ENCODE measurements at places on chromosomes 1 and 21.

DNA sequence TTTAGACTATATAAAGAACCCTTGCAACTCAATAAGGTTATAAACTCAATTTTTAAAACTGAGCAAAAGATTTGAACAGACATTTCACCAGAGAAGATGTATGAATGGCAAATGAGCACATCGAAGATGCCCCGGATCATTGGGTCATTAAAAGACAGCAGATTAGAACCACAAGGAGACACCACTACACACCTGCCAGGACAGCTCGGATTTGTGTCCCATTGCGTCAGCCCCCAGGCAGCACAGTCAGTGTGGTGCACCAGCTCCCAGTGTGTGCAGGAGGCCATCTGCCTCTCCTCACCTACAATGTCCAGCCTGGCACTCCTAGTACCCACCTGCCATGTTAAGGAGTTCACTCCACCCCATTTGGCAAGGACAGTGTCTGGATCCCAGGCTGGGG, 61.1 kb upstream of the LRP8 start:
- DNase-seq = no peak

GRCh38 chr1:97247196-97247595, 525.6 kb downstream of the PTBP2 start:
- DNase-seq = no peak

DNA sequence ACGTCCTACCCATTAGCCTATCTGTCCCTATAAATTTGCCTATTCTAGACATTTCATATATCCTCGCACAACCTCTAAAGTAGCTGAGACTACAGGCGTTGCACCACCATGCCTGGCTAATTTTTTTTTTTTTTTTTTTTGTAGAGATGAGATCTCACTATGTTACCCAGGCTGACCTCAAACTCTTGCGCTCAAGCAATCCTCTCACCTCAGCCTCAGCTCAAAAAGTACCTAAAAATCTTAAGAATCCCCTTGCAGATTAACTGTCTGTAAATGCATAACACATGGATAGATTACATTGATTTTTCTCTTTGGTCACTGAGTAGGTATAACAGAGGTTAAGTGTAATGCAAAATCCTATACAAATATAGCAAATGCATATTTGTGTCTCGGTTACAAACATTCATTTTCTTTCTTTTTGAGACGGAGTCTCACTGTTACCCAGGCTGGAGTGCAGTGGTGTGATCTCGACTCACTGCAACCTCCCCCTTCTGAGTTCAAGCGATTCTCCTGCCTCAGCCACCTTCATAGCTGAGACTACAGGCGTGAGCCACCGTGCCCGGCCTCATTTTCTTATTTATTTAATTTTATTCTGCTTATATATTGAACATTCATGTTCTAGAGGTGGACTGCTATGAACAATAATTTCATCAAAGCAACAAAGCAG, 2.3 kb downstream of the HORMAD1 start:
- no peak for DNase-seq

- DNase-seq = no peak
Observed at GRCh38 chr1:205495237-205495823, 9.1 kb upstream of the CDK18 start.

DNA sequence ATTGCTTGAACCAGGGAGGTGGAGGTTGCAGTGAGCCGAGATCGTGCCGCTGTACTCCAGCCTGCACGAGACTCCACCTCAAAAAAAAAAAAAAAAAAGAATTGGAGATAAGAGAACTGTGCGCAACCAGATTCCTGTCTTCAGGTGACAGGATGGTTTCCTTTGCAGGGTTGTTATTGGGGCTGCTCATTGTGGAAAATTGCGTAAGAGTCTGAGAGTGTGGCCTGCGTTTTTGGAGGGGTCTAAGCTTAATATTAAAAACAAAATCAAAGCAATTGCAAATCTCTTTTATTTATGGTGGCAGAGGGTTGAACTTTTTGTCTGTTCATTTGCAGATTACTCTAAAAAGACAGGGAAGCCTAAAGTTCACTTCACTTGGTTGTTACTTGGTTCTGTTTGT, 36.0 kb upstream of the BCAR3 start:
- DNase-seq = no peak

DNA sequence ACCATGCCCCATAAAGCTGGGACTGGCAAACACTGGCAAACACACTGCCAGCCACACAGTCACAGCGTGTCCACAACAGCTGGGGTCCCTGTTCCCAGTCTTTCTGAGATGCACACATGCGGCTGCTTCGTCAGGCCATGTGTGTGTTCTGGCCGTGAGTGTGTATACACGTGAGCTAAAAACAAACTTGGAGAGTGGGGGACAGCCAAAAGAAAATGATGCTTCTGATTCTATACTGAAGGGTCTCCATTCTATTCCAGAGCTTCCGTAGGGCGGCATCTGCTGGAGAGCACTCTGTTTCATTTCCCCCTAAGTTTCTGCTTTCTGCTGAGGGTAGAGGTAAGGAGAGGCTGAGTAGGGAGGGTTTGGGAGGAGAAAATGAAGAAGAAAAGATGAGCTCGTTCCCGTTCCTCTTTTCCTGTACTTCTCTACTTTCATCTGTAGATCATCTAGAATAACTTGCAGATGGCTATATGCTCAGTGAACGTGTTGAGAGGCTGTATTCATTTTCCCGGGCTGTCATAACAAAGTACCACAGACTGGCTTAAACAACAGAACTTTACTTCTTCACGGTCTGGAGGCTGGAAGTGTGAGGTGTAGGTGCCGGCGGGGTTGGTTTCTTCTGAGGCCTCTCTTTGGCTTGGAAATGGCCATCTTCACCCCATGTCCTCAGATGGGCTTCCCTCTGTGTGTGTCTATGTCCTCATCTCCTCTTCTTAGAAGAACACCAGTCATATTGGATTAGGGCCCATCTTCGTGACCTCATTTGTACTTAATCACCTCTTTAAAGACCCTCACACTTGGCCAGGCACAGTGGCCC, 151.6 kb downstream of the TOMM20 start:
- no peak for DNase-seq

DNA sequence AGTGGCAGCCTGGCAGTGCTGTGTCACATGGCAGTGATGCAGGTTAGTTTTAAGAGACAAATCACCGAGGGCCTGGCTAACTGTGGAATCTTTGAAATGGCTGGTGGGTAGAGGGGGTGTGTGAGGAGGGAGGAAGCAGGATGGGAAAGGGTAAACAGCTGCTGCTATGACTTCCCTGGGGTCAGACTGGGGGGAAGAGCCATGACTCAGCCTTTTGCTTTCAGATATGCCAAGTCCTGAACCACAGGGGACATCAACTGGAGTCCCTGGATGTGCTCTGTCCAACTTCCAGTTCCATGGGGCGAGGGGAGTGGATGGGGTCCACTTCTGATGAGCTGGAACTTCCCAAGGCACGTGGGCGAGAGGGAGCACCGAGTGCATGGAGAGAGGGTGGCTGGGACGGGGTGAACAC, 121.1 kb upstream of the ADAR start:
- DNase-seq = no peak

DNA sequence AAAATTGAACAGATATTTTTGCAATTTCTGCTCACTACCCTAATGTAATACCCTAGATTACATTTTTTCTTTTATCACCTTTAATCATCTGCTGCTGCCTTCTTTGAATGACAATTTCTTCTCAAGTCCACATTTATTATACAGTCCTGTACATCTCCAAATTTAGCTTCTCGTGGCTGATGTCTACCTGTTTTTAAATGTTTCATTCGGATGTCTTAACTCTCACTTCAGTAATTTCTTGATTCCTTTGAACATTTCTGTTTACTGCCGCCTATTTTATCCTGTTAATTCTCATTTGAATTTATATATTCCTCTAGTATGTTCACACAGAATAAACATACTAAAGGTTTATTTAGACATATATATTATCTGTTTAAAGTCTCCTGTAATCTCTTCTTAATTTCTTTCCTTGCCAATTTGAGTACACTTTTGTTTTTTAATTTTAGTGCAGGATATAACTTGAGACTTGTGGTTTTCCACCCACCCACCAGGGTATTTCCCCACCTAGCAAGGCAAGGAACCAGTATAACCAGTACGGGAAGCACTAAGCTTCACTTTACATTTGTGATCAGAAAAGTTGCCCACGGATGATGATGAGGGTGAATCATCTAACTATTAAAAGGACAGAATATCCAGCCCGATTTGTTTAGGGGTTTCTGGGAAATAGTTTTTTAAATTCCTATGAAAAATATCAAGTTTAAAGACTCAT, 12.7 kb downstream of the INSL5 start:
- DNase-seq = peak; percentile 1

DNA sequence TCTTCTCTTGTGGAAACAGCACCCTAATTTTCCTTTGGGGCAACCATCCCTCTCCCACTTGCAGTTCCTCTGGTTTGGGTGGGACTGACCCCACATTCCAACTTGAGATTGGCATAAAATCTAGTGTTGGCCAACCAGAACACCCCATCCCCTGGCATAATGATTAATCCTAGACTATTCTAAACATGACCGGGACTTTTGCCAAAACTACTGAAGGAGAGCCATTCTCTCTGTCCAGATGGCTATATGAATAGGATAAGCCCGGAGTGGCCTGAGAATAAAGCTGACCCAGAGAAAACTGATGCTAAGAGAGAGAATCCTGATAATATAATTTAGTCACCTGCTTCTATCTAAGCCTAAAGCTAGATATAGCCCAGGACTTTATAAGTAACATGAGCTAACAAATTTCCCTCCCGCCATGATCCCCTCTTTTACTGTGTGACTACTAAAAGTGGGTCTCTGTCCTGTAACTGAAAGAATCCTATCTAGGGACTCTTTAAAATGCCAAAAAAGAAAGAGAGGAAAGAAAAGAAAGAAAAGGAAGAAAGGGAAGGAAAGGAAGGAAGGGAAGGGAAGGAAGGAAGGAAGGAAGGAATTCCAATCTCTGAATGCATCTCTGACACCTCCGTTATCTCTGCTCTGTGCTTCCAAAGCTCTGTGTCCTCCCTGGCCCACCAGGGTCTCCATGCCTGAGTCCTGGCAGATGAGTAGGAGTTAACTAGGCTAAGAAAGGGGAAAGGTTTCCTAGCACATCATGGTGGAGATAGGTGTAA, 28.0 kb upstream of the NRDC start:
- no peak for DNase-seq

DNA sequence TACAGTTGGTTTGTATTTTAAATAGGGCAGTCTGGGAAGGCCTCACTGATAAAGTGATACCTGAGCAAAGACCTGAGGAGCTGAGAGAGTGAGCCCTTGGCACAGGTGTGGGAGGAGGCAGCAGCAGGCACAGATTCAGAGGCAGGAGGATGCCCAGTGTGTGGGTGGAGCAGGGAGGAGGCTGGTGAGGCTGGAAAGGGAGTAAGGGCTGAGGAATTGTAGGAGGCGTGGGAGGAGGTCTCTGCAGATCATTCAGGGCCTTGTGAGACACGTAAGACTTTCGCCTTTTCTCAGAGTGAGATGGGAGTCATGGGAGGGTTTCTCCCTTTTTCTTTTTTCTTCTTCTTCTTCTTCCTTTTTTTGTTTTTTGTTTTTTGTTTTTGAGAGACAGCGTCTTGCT, 58.0 kb downstream of the RGL1 start:
- no peak for DNase-seq

GRCh38 chr1:228415221-228415620, 1.4 kb downstream of the TRIM17 start:
- DNase-seq = no peak

DNA sequence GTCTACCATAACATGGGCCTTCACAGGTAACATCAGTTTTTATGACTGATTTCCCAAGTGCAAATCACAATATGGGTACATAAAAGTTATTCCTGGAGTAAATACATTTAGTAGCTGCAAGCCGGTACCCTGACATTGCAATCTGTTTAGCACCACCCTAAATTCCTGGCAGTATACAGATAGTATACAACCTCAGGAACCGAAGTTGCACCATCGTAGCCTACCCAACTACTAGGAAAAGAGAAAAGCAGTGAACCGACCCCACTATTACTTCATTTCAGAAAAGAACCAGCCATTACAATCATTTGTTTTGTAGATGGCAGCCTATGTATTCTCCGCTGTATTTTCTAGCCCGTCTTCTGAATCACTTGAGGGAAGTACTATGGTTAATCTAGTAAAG, 1.1 kb downstream of the ADIPOR1 start:
- DNase-seq = no peak

- DNase-seq = no peak
Observed at GRCh38 chr21:19540287-19540686, 1136.7 kb upstream of the TMPRSS15 start.

DNA sequence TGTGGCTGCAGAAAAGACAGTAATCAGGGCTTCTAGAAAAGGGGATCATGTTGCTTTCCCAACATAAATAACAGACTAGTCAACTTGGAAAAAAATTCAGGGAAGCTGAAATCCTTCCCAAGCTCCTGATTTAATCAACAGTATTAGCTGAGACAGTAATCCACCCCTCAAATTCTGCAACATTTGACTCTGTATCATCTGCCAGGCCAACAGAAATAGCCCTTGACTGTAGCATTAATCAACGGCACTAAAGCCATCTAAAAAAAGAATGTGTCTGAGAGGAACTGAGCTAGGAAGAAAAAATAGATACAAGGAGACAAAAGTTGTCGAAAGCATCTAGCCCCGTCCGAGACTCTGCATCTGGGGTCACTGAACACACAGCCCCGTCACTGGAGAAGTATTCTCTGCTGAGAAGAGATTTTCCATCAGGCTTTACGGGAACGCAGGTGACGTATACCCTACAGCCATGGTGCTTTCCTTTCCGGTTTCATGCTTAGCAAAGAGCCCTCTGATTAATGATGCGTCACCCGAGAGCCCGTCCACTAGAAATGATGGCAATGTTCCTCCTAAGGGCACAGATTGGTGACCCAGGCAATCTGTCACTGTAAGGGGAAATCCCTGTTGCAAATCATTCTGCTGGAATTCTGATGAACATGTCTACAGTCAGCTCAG, 42.1 kb upstream of the TP53BP2 start:
- DNase-seq = no peak

GRCh38 chr1:94490556-94490955, 51.0 kb downstream of the F3 start:
- DNase-seq = no peak

DNA sequence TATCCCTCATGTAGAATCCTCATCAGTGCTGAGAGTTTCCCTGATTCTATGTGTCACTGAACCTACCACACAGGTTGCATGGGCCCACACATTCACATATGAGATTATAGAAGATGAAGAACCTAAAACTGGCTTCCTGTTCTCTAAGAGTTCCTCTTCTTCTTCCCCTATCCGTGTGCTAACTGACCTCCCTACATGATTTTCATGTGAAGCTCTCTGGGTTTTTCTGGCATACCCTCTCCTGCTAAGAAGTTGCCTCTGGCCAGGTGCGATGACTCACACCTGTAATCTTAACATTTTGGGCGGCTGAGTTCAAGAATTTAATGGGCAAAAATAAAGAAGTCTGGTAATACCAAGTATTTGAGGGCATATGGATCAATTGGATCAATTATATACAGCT, 5.5 kb upstream of the CD244 start:
- DNase-seq = no peak

DNA sequence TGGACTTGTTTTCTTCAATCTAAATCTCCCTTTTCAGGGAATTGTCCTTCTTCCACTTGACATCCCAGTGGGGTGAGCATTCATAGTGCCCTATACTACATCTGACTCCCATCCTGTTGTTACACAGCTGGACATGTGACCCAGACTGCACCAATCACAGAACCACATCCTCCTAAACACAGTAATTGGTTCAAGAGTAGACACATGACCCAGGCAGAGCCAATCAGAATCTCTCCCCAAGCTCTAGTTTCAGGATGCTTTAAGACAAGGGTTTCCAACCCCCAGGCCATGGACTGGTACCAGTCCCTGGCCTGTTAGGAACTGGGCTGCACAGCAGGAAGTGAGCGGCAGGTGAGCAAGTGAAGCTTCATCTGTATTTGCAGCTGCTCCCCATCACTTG, 5.6 kb upstream of the DDOST start:
- no peak for DNase-seq

Data from activated CD4-positive, CD25-positive, alpha-beta regulatory T cell treated with anti-CD3 and anti-CD28 coated beads, Interleukin-2, amount 50 U/mL, for 16 hours (primary cell).